Osteocyte (in vitro differentiated cells): ENCODE measurements at places on chromosomes 3 and 15. TPM values are rescaled to one million over a fixed set of nuclear protein-coding genes. Genes with fewer than 3 reads are reported as not detected.
A peak's percentile ranks its signal among the peaks of the same experiment; 100 is the strongest.

DNA sequence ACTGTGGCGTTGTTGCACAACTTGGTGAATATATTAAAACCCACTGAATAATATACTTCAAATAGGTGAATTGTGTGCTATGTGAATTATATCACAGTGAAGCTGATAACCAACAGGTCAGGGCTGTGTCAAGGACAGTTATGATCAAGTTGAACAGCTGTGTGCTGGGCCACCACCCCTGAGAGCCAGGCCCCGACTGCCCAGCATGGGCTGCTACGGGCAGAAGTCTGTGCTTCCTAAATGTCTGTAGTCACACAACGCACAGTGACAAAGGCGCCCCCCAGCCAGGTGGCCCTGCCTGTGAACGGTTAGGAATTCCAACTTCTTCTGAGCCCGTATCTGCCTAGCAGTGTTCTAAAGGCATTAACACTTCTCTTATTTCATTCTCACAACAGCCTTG, 32.8 kb downstream of the TKT start:
- no peaks in the 10 kb centered on the region for H3K27me3 ChIP-seq
- H3K27ac ChIP-seq, result no peak overlapping the region
- H3K36me3 ChIP-seq, result peaks cover 24% of the 10 kb centered on the region

GRCh38 chr15:80155001-80155377, 2.2 kb downstream of the FAH start:
- no peak overlapping the region for H3K27ac ChIP-seq
- no peak overlapping the region for H3K4me3 ChIP-seq
- peaks cover 16% of the 10 kb centered on the region for H3K4me1 ChIP-seq

The SLC30A4 gene
- total RNA-seq, result 14.8 and 15.4 TPM in 2 replicates

The CHDH gene
- 0.81 and 0.86 TPM in 2 replicates for total RNA-seq

- DNase-seq, result no peak
- H3K4me1 ChIP-seq, result no peaks in the 10 kb centered on the region
- peaks cover 37% of the 10 kb centered on the region for H3K27me3 ChIP-seq
- H3K27ac ChIP-seq, result no peak overlapping the region
- H3K36me3 ChIP-seq, result no peaks in the 10 kb centered on the region
Observed at GRCh38 chr3:42984701-42985100, 5.6 kb downstream of the GASK1A start.

The TMEM158 gene
- 15.0 and 15.1 TPM in 2 replicates for total RNA-seq

DNA sequence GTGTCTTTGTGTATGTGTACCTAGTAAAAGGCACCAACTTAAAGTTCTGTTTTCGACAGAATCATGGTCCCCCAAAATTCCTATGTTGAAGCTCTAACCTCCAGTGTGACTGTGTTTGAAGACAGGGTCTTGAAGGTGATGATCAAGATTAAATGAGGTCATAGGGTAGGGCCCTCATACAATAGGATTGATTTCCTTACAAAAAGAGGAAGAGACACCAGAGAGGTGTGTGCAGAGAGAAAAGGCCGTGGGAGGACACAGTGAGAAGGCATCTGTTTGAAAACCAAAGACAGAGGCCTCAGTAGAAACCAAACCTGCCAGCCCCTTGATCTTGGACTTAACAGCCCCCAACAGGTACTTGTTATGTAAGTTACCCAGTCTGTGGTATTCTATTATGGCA, 52.0 kb upstream of the CORO2B start:
- no peaks in the 10 kb centered on the region for H3K27me3 ChIP-seq
- H3K36me3 ChIP-seq, result peaks cover 30% of the 10 kb centered on the region
- H3K27ac ChIP-seq, result peak overlapping the region; percentile 61
- H3K4me1 ChIP-seq, result peaks cover 56% of the 10 kb centered on the region
- DNase-seq, result no peak
- no peak overlapping the region for H3K4me3 ChIP-seq

- H3K27me3 ChIP-seq, result no peaks in the 10 kb centered on the region
- no peak overlapping the region for H3K4me3 ChIP-seq
- H3K4me1 ChIP-seq, result peaks cover 44% of the 10 kb centered on the region
- H3K27ac ChIP-seq, result peak overlapping the region; percentile 81
- peaks cover 3% of the 10 kb centered on the region for H3K36me3 ChIP-seq
Observed at GRCh38 chr3:45608885-45609284, 14.3 kb downstream of the LIMD1 start.

The LRRIQ4 gene
- not detected in 2 replicates for total RNA-seq

DNA sequence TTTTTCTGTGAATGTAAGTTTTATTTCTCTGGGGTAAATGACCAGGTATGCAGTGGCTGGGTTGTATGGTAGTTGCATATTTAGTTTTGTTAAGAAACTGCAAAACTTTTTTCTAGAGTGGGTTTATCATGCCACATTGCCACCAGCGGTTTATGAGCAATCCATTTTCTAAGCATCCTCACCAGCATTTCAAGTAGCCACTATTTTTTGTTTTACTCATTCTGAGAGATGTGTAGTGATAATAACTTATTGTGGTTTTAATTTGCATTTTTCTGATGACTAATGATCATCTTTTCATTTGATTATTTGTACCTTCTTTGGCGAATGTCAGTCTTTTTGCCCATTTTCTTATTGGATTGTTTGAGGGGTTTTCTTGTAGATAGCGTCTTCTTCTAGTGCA, 56.2 kb downstream of the SPRED1 start:
- DNase-seq, result no peak
- H3K36me3 ChIP-seq, result peaks cover 32% of the 10 kb centered on the region
- no peaks in the 10 kb centered on the region for H3K27me3 ChIP-seq
- no peak overlapping the region for H3K4me3 ChIP-seq
- no peak overlapping the region for H3K27ac ChIP-seq

GRCh38 chr15:58459045-58459444, 27.3 kb downstream of the LIPC start:
- H3K4me1 ChIP-seq, result peaks cover 30% of the 10 kb centered on the region
- no peaks in the 10 kb centered on the region for H3K27me3 ChIP-seq
- DNase-seq, result no peak

DNA sequence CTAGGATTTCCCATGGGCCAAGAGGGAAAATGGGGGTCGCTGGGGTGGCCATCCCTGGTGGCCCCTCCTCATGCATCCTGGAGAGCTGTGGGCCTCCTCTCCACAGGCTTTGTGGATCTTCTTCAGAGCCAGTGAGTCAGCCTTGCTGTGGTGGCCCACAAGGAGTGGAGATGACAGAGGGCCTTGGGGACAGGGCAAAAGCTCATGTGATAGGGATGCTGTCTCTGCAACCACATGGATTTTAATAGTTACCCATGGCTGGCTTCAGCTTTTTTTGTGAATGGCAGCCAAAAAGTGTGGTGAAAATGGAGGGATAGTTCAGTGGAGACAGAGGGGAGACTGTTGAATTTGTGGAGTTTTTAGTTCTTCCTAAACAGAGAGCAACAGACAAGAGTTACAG, 1.2 kb downstream of the TF start:
- H3K27me3 ChIP-seq, result peaks cover 12% of the 10 kb centered on the region
- no peaks in the 10 kb centered on the region for H3K36me3 ChIP-seq
- no peak overlapping the region for H3K27ac ChIP-seq
- H3K4me1 ChIP-seq, result peaks cover 11% of the 10 kb centered on the region

DNA sequence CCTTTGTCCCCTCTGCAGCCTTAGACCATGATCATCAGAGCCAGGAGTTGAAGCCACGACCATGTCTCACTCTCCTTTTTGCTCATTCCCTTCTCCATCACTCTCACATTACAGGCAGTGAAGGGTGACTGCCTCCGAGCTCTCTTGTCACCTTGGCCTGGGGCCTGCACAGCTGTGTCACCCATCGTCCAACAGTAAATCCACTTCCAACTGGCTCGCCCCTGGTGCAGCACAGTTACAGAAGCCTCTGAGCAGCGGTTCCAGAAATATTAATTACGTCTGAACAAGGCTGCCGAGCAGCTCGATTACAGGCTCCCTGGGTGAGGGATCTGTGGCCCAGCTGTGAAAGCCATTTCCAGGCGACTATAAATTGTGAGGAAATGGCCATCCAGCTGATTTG, 528.2 kb downstream of the NR2F2 start:
- DNase-seq, result no peak
- no peaks in the 10 kb centered on the region for H3K36me3 ChIP-seq
- H3K27ac ChIP-seq, result no peak overlapping the region
- H3K4me1 ChIP-seq, result no peaks in the 10 kb centered on the region
- no peaks in the 10 kb centered on the region for H3K27me3 ChIP-seq
- H3K4me3 ChIP-seq, result no peak overlapping the region
